ENCODE measurements at places on chromosomes 2 and 18.

DNA sequence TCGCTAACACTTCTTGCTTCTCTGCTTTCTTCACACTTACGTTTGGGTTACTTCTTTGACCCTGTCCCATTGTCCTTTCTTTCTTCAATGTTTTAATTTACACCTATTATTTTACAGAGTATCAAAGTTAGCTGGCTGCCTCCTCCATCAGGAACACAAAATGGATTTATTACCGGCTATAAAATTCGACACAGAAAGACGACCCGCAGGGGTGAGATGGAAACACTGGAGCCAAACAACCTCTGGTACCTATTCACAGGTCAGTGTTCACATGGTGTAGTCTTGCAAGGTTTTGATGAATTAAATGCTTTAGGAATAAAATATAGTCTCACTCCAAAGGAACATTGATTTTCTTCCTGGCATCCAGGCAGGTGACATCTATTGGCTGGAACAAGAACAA lies 919.0 kb downstream of the MBD2 start:
- no peak for DNase-seq

- DNase-seq: peak; percentile 86
These were observed 7.0 kb upstream of the EPG5 start for GRCh38 chr18:45974088-45974536.

DNA sequence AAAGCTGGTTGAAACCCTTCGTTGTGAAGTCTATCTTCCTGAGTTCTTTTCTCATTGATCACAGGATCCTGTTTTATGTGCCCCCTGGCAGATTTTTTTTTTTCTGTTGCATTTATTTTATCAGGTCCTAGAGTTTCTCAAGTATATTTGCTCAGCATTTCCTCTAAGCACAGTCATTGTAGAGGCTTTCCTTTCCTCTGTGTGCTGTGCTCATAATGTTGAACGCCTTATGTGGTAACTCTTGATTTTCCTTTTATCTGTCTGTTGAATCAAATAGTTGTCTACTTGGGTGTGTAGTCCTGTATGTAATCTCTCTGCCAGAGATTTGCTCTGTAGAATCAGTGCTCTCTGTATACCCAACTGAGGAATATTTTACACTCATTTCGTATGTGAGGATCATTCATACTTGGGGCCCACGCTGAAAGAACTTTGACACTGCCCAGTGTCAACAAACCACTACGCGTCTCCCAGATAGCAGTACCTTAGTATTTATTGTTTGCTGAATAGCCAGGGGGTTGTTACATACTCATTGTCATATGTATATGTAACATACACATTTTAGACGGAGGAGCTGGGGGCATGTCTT lies 118.2 kb downstream of the CTNNA2 start:
- no peak for DNase-seq

DNA sequence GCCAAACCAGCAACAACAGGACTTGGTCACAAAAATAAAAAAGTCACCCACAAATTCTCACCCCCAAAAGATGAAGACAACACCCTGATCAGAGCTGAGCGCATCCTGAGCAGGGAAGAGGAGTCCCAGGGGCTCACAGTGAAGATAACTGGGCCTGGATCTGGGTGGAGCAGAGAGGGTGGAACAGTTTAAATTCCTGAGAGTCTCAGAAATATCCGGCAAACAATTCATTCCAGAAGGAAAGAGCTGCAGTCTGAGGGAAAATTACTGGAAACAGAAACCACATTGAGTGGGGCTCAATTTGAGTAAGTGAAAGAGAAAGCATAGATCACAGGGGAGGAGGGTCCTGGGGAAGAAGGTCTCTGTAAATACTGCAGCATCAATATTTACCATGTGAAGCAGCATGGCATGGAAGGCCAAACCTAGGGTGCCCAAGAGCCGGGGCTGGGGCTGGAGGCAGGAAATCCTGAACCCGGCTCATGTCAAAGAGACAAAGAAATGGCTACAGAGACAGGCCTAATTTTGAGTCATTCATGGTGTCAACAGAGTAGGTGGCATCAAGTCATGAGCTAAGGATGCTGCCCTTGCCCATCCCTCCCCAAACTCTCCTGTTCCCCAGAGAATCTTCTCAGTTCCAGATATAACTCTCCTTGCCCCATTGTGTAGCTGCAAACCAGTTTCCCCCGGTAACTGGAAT lies 61.4 kb upstream of the ZBTB7C start:
- DNase-seq: peak; percentile 92

DNA sequence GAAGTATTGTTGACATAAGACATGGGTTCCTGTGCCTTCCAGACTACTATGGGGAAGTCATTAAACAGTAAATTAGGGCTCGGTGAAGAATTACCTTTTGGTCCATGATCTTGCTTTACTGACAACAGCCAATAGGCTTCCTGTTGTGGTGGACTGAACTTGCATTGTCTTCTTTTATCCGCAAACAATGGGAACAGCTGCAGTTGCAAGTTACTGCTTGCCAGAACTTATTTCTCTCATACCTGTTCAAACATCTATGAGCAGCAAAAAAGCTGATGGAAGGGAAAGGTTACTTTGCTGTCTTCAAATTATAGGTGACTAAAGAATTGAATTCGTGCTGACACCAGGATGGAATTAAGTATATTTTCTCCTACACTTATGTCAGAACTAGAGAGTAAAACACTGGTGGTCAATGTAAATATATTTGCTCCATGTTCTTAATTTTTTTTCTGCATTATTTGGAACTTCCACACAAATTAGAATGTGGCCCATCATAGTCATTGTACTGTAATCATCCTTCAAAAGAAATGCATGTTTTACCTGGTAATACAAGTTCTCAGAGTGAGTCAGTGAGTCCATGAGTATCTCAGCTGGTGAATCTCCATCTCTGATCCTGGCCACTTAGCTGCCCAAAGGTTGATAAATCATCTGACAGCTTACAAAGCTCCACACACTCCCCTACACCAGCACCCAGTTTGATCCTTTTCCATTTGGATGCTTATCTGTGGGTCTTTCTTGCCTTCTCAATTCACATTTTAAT lies 37.3 kb upstream of the RNF152 start:
- DNase-seq: no peak

DNA sequence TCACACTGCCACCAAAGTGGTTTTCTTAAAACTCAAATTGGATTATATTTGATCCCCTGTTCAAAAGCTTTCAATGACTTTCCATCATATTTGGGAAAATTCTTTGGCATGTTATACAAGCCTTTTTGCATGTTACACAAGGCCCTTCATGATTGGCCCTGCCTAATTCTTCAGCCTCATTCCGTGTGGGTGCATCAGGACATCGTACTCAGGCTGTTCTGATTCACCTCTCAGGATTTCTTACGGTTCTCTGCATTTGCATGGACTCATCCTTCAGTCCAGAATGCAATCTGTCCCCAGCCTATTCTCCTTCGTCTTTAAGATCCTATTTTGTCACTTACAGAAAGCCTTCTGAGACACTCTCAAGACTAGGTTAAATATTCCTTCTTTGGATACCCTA lies 107.8 kb downstream of the LYPD1 start:
- DNase-seq: peak; percentile 9

DNA sequence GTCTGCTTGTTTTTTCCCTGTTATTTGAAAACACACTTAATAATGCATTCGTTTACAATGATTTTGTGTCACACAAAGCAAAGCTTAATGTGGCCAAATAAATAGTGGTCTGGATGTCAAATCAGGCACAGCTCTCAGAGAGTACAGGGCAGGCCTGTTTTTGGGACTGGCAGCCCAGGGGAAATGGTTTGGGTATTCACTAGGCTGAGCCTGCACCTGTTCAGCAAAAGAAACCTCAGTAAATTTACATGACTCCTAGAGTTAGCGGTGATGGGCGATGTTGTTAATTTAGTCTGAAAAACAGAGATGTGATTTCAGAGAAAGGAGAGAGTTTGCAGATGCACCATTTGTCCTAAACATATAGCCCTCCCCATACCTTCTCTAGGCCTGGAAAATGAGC lies 197.1 kb downstream of the ALK start:
- DNase-seq: no peak

- DNase-seq: peak; percentile 32
These were observed 24.1 kb upstream of the KANSL1L start for GRCh38 chr2:210195101-210195852.

GRCh38 chr2:178225006-178225805 lies 30.9 kb downstream of the OSBPL6 start:
- DNase-seq: peak; percentile 48

- no peak for DNase-seq
These were observed 168.5 kb upstream of the CXCR4 start for GRCh38 chr2:136286423-136286822.

DNA sequence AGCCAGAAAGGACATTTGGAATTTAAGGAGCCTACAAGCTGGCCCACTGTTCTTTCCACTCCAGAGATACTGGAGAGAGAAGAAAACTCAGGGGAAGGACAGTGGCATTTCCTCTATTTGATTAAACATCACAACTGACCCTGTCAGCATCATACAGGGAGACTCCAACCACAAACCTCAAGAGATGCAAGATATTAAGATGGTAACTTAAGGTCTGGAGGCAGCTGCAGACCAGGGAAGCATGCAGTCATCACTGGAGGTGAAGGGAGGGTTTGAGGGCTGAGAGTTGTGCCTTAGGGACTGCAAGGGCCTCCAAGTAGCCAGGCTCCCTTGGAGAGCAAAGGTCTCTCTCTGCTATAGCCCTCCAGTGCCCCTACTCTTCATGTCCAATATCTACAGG lies 67.4 kb downstream of the RNF152 start:
- peak; percentile 80 for DNase-seq

- DNase-seq: no peak
These were observed 67.1 kb downstream of the PRELID3A start for GRCh38 chr18:12474876-12475275.

- DNase-seq: peak; percentile 33
These were observed at the start of gene SULT1C4 for GRCh38 chr2:108377815-108378630. SULT1C4 (plus strand) TSS chr2:108377954; CDS start chr2:108378338, 384 bp downstream.

DNA sequence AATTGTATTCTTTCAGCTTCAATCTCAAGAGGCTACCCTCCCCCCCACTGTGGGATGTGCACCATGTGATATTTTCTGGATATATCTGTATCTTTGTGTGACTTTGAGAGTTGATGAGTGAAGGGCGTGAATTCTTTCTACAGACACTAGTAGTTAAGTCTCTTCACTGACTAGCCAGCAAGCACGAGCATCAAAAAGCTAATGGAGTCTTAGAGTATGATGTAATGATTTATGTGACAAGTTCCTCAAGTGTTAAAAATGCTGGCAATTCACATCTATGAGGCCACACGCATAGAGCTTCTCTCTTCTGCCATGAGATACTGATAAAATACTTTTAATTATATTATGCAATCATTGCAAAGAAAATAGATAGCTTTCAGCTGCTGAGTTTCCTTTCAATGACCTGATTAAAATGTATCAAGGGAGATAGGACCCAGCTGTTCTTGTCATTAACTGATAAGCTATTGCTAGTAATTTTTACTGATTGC lies 304.8 kb downstream of the TRIB2 start:
- peak; percentile 58 for DNase-seq

- DNase-seq: no peak
These were observed 28.9 kb upstream of the LMAN1 start for GRCh38 chr18:59387687-59388565.

- DNase-seq: no peak
These were observed 5.8 kb upstream of the HOXD1 start for GRCh38 chr2:176182671-176183070.

DNA sequence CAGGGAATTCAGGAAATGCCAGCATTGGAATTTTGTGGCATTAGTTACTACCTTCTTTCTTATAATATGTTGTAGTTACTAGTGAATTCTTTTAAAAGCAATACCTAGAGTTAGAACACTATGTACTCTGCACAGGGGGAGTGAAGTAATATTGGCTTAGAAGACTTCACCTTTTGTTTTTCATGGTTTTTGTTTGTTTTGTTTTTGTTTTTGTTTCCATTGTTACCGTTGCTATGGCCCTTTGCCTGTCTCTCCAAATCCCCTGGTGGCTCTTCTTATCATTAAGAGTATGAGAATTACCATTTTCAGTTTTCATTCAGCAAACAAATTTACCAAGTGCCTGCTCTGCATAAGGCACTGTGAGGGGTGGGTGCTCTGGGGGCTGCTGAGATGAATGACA lies 160.1 kb downstream of the HAUS1 start:
- no peak for DNase-seq

DNA sequence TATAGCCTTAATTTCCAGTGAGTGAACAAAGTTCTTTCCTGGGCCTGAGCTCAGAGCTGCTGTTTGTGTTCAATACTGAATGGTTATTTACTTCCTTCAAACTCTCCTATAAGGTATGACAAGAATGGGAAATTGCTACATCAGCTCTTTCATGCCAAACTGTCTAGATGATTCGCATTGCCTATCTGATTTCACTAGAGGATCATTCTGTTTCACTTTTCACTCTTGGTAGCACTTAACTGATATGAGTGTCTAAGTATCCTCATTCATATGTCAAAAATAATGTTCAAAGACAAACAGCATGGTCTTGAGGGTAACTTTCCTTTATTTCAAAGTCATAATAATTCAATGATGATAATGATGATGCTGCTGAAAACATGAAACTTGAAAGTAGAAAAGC lies 32.9 kb upstream of the SCG2 start:
- no peak for DNase-seq

- peak; percentile 26 for DNase-seq
These were observed 43.5 kb downstream of the DOK6 start for GRCh38 chr18:69444221-69444620.

DNA sequence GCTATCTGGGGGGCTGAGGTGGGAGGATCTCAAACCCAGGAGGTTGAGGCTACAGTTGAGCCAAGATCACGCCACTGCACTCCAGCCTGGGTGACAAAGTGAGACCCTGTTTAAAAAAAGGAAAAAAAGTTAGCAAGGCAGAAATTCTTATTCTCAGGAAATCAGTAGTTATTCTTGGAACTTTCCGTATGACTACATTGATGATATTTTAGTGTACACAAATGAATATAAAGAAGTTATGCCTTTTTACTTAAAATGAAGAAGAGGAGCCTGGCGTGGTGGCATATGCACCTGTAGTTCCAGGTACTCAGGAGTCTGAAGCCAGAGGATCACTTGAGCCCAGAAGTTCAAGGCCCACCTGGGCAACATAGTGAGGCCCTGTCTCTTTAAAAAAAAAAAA lies 7.4 kb downstream of the SPDYA start:
- DNase-seq: no peak

DNA sequence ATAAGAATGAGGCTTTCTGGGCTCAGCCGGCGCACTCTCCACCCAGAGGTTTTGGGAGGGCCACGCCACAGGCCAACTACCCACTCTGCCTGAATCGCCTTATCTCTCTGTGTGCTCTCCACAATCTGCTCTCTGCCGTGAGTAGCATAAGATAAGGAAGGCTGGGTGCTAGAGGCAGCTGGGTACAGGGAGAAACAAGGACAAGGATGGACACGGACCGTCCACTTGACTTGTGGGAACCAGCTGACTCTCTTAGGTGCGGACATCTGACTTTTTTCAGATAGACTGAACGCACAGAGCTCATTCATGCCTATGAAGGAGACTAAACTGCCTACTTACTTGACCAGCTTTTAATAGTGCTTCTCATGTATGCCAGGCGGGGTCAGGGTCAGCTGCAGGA lies 14.3 kb downstream of the NPAS2 start:
- no peak for DNase-seq

DNA sequence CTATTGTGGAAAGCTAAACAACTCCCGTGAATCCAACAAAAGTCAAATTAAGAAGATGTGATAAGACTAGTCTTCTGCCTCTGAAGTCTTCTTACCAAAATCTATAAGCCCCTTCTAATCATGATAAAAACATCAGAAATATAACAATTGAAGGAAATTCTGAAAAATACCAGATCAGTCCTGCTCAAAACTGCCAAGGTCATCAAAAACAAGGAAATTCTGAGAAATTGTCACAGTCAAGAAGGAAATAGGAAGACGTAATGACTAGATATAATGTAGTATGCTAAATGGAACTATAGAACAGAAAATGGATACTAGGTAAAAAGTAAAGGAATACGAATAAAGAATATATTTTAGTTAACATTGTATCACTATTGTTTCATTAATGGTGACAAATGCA lies 314.0 kb downstream of the TMX3 start:
- no peak for DNase-seq

Data from fibroblast of skin of back (primary cell).